Stimulated activated CD4-positive, alpha-beta T cell treated with anti-CD3 and anti-CD28 coated beads, Interleukin-1b, Interleukin-23, amount 100 ng/mL, for 1 hour (primary cell): ENCODE measurements at places on chromosomes 16 and 17.

DNA sequence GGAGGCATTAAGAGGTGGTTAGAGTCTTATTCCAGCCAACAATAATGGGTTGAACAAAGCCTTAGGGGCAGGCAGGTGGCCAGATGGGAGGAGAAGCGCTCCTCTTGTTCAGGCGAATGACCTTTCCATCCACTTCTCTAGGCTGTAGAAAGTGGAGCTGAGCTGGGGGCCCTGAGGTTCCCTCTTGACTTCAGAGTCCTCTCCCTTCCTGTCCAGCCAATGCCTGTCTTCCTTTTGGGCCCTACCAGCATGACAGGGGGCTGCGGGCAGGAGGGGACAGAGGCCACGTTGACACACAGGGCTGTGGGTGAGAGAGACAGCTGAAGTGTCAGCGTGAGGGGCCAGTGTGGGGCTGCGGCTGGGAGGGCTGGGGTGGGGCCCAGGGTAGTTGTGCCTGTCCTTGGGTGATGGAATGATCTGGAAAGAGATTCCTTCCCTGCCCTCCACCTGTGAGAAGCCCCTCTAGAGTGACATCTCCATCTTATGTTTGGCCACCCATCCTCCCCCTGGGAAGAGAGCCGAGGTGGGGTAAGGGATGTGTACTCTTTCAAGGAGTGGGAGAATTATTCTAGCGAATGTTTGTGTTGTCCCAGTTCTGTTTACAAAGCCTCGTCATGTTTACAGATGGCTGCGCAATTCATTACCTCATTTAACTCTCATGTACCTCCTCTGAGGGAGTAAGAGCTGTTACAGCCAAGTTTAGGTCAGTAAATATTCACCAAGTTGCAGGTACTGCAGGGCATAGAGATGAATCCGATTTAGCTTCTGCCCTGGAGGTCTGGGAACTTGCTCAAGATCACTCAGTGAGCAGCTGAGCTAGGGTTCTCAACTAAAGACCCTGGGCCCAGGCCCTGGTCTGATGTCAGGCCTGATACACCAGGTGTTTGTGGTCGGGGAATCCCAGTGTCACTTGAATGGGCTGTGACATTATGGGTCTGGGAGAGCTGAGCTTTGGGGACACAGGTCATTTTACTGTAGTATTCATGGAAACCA, 3.3 kb downstream of the ERBB2 start:
- DNase-seq, result no peak

- DNase-seq, result no peak
Observed at GRCh38 chr17:42618442-42619150, 9.1 kb downstream of the TUBG1 start.

- no peak for DNase-seq
Observed at GRCh38 chr17:57210224-57210553, 46.1 kb upstream of the MSI2 start.

GRCh38 chr16:75227361-75228142, 8.8 kb downstream of the CTRB1 start:
- no peak for DNase-seq

- no peak for DNase-seq
Observed at GRCh38 chr17:951325-952132, 28.0 kb downstream of the NXN start.

DNA sequence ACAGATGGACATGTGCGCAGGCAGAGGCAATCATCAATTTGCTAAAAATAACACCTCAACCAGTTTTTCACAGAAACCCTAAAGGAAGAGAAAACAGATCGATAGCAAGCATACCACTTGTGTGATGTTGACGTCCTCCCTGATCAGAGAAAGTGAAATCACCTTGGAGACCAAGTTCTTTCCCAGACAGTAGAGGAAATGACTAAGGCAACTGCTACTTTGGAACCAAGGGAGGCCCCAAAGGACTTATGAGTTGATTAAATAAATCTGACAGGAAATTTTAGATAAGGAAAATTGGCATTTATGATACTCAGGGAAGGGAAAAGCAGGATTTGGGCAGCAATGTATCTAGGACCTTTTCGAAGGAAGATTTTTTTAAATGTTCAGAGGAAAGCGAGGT, 267.1 kb upstream of the ASIC2 start:
- DNase-seq, result no peak

- DNase-seq, result no peak
Observed at GRCh38 chr17:41824086-41824485, 11.3 kb downstream of the FKBP10 start.

DNA sequence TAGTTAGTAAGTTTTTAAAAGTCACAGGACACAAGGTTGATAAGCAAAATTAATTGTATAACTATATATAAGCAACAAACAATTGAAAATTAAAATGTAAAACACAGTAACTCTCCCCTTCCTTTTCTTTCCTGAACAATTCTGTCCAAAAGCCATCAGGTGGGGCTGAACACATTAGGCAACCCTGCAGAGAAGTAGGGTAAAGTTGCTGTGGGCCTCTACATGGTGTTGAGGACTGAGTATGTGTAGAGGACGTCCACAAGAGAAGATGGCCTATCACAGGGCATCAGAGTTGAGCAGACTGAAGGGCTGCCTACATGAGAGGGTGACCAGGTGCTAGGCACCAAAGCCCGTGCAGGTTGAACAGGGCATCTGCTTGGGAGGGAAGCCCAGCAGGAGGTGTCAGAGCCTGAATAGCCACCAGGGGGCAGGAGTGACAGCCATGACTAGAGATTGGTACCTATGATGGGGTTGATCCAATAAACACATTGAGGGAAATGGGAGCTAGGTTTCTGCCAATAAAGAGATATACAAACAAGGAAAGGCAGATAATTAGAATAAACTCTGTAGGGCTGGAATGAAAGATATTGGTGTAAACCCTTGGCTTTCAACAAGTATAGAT, 415.1 kb downstream of the NPIPA8 start:
- no peak for DNase-seq

DNA sequence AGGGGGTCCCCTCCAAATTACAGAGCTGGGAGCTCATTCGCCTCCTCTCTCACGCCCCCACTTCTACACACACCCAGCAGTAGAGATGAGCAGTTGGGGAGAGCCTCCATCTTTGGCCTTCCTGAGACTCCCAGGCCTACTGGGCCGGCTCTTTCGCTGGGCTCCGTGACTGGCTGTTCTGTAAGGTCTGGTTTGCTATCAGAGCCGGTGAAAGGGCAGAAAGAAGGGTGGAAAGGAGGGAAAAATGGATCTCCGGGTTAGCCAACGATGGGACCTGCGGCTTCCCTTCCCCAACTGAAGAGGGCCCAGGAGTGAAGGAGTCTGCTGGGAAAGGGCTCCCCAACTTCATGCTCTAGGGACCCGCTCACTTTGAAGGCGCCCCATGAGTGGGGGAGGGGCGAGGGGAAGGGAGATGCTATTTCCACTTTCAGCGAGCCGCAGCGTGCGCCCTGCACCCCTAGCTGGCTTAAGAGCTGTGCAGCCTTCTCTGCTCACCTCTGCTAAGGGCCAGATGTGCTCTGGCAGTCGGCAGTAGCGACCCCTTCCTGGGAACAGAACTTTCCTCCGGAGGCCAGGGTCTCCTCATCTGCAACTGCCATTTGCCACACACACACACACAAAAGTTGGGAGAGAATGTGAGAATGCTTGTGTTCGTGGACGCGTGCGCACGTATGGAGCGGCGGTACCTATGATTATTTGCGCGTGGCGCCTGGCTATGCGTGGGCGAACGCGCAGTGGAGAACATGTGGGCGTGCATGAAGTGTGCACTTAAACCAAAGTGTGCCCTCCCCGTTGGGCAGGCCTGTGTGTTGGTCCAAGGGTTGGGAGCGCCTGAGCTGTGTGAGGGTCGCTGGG, 2.9 kb upstream of the FOXF1 start:
- DNase-seq, result no peak

DNA sequence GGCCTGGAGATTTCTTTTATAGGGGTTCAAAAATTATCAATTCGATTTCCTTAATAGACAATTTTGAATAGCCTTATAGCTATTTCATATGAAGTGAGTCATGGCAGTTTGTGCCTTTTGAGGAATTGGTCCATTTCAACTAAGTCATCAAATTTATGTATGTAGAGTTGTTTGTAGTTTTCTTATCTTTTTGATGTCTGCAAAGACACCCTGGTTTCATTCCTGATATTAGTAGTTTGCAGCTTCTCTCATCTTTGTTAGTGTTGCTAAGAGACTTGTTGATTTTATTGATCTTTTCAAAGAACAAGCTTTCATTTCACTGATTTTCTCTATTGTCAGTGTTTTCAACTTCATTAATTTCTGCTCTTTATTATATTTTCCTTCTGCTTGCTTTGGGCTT, 44.2 kb downstream of the N4BP1 start:
- DNase-seq, result no peak

GRCh38 chr16:63617990-63618763, 1503.7 kb downstream of the CDH11 start:
- DNase-seq, result no peak

DNA sequence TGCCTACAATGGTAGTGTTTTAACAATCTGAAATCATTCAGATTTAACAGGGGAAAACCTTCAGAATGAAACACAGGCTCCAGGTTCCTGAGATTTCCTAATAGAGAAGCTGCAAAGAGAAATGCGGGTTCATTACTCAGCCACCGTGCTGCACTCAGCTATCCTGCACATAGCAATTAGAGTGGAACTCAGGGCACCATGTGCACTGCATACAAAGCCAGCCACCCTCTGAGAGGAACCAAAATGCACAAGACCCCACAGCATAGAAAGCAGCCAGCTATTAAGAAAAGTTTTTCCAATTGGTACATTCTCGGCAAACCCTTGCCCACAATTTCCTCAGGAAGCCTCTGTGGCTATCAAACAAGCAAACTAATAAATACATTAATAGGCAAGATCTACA, 37.4 kb downstream of the TOM1L2 start:
- DNase-seq, result no peak

DNA sequence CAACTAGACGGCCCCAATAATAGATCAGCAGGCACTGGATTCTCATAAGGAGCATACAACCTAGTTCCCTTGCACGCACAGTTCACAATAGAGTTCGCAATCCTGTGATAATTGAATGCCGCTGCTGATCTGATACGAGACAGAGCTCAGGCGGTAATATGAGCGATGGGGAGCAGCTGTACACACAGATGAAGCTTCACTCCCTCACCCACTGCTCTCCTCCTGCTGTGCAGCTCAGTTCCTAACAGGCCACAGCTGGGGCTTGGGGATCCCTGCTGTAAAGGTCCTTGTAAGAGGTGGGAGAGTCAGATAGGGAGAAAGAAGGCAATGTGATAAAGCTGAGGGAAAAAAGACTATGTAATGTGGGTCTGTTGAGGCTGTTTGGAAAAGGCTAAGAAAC, 577.5 kb downstream of the RBFOX1 start:
- DNase-seq, result no peak

- DNase-seq, result no peak
Observed at GRCh38 chr16:19130852-19131824, 17.4 kb downstream of the ITPRIPL2 start.

DNA sequence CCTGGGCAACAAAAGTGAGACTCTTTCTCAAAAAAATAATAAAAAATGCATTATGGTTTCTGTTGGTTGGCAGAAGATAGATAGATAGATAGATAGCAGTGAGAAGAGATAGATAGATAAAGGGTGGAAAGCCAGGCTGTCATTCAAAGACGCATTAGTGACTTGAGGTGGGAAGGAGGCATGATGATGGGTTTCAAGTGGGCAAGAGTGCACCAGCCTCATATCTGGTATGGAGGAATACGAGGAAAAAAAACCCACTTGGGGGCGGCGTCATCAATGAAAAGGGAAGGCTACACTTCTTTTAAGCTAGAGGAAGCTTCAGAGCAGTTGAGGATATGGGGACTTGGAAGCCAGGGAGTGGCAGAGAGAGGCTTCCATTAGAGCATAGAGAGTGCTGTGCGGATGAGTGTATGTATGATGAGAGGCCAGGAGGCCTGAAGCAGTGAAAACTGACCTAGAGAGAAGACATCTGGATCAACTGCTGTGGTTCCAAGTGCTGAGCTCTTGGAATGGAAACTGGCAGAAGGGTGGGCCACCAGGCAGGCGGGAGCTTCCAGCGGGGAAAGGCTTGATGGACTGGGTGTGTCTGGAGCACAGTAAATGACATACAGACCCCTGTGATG, 31.8 kb downstream of the CEP95 start:
- DNase-seq, result no peak

GRCh38 chr16:20944861-20945574, 44.4 kb downstream of the LYRM1 start:
- DNase-seq, result no peak

DNA sequence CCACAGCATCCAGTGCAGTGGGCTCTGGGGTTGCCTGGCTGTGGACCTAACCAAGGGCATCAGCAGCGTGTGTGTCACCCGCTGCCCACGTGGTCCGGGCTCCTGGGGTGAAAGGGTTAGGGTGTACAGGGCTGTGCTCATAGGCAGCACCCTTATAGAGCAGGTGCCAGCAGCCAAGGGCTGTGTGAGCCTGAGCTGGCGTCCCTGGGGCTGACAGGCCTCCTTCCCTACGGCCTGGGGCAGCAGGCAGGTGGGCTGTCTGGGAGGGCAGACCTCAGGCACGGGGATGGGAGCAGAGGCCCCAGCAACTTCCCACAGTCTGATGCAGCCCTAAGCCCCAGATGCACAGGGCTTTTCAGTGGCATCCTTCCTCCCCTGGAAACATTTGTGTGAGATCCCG, 13.9 kb downstream of the CD300A start:
- no peak for DNase-seq

GRCh38 chr16:86971251-86971650, 345.9 kb downstream of the C16orf95 start:
- DNase-seq, result no peak

DNA sequence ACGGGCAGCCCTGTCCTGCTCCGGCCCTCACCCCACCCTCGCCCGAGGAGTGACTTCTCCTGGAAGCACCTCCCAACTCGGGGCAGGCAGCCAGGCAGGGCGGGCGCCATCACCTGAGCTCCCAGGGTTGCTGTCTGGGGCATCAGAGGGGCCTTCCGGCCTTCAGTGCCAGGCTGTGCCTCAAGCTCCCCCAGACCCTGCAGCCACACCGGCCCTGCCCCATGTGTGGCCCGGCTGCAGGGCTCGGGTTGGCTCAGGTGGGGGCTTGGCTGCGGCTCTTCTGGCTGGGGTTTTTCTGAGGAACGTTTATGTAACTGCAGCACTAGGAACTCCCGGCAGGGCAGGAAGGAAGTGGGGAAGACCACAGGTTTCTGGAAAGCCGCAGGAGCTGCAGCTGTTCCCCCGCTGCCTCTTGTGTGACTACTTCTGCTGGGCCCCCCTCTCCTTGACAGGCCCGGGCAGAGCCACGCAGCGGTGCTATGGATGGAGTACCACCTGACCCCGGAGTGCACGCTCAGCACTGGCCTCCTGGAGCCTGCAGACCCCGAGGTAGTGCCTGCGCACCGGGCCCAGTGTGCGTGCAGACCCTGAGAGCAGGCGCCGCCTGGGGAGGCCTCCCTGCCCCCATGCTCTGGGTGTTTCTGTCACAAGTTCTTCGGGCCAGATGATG, 45.6 kb downstream of the PRMT7 start:
- DNase-seq, result no peak

DNA sequence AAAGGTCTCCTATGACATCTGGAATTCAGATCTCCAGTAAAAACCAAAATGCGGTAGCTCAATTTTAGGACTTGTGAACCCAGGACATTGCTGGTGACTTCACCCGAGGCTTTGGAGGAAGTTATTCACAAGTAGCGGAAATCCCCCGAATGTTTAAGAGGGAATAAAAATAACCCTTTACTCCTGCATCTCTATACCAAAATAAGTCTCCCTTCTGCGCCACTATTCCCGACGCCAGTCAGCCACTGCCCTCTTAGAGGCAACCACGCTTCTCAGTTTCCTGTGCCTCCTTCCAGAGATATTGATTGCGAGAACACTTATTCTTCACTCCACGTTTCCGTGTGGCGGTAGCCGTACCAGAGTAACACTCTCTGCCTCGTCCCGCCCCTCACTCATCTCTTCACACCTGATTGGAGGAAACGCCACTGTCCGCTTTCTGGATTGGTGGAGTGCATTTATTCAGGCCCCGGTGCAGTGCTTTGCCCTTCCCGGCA, 27.4 kb downstream of the EMP2 start:
- no peak for DNase-seq
